Bronchial smooth muscle cell (primary cell): ENCODE measurements at places on chromosomes 6 and 20. TPM values are rescaled to one million over a fixed set of nuclear protein-coding genes. Genes with fewer than 3 reads are reported as not detected.

RBPJL gene
- not detected in 2 replicates for total RNA-seq

EIF6 gene
- 121 and 137 TPM in 2 replicates for total RNA-seq

NKAIN4 gene
- not detected in 2 replicates for total RNA-seq

LY6G5B gene
- total RNA-seq, result 2.2 and 4.0 TPM in 2 replicates

PTCRA gene
- total RNA-seq, result not detected in 2 replicates

TEAD3 gene
- 3.8 TPM in 2 replicates for total RNA-seq

RAMACL gene
- total RNA-seq, result 0.43 and 0.95 TPM in 2 replicates

CST3 gene
- total RNA-seq, result 164 and 269 TPM in 2 replicates

PCSK2 gene
- not detected in 2 replicates for total RNA-seq

MEP1A gene
- not detected in 2 replicates for total RNA-seq

ENPP1 gene
- total RNA-seq, result 5.6 and 11.5 TPM in 2 replicates

SLC22A7 gene
- not detected in 2 replicates for total RNA-seq

PLCB4 gene
- total RNA-seq, result 3.1 and 8.2 TPM in 2 replicates

E2F1 gene
- total RNA-seq, result 0.77 and 1.3 TPM in 2 replicates

RARS2 gene
- total RNA-seq, result 27.4 and 45.6 TPM in 2 replicates

SUMO4 gene
- total RNA-seq, result 0.52 and 1.6 TPM in 2 replicates

OR2H1 gene
- total RNA-seq, result not detected in 2 replicates

LPA gene
- total RNA-seq, result not detected in 2 replicates

NANP gene
- total RNA-seq, result 6.8 and 7.0 TPM in 2 replicates

PRR18 gene
- total RNA-seq, result under 0.01 TPM in 1 of 2 replicates, not detected in the other

NUP153 gene
- total RNA-seq, result 10.0 and 10.7 TPM in 2 replicates

LINC00237 gene
- total RNA-seq, result not detected in 2 replicates

TMEM244 gene
- total RNA-seq, result 0.47 and 0.52 TPM in 2 replicates

MYH7B gene
- 0.16 and 0.26 TPM in 2 replicates for total RNA-seq

LHFPL5 gene
- total RNA-seq, result not detected in 2 replicates

CFAP61 gene
- total RNA-seq, result not detected in 2 replicates

PPIL6 gene
- total RNA-seq, result 1.4 and 3.5 TPM in 2 replicates

TMEM217 gene
- total RNA-seq, result 1.3 and 2.0 TPM in 2 replicates

CFB gene
- total RNA-seq, result 33.7 and 56.8 TPM in 2 replicates

DPPA5 gene
- total RNA-seq, result not detected in 2 replicates

COL9A1 gene
- not detected in 2 replicates for total RNA-seq

HEY2 gene
- total RNA-seq, result not detected in 2 replicates

MARCKS gene
- total RNA-seq, result 26.4 and 71.2 TPM in 2 replicates

TMEM200A gene
- 26.3 and 31.3 TPM in 2 replicates for total RNA-seq

BNIP5 gene
- total RNA-seq, result under 0.01 TPM in 1 of 2 replicates, not detected in the other

GSS gene
- total RNA-seq, result 50.8 and 63.2 TPM in 2 replicates

NKX2-2 gene
- under 0.01 TPM in 1 of 2 replicates, not detected in the other for total RNA-seq

WFDC10B gene
- total RNA-seq, result 0.26 TPM in 1 of 2 replicates, not detected in the other

FOXS1 gene
- total RNA-seq, result not detected in 2 replicates

TFAP2B gene
- not detected in 2 replicates for total RNA-seq

PSMB1 gene
- 257 and 330 TPM in 2 replicates for total RNA-seq

SLA2 gene
- total RNA-seq, result not detected in 2 replicates

HRH3 gene
- not detected in 2 replicates for total RNA-seq

MYT1 gene
- not detected in 2 replicates for total RNA-seq

BPIFA3 gene
- total RNA-seq, result not detected in 2 replicates

BPIFB2 gene
- total RNA-seq, result not detected in 2 replicates

FGD2 gene
- total RNA-seq, result not detected in 2 replicates

RIPOR2 gene
- total RNA-seq, result 0.16 and 0.34 TPM in 2 replicates

CDC25B gene
- total RNA-seq, result 52.3 and 54.4 TPM in 2 replicates
